ENCODE measurements at places on chromosomes 2 and 18. TPM values are rescaled to one million over a fixed set of nuclear protein-coding genes. Genes with fewer than 3 reads are reported as not detected.

Gene NPPC
- not detected for total RNA-seq

Gene HK2
- total RNA-seq = 164 TPM

DNA sequence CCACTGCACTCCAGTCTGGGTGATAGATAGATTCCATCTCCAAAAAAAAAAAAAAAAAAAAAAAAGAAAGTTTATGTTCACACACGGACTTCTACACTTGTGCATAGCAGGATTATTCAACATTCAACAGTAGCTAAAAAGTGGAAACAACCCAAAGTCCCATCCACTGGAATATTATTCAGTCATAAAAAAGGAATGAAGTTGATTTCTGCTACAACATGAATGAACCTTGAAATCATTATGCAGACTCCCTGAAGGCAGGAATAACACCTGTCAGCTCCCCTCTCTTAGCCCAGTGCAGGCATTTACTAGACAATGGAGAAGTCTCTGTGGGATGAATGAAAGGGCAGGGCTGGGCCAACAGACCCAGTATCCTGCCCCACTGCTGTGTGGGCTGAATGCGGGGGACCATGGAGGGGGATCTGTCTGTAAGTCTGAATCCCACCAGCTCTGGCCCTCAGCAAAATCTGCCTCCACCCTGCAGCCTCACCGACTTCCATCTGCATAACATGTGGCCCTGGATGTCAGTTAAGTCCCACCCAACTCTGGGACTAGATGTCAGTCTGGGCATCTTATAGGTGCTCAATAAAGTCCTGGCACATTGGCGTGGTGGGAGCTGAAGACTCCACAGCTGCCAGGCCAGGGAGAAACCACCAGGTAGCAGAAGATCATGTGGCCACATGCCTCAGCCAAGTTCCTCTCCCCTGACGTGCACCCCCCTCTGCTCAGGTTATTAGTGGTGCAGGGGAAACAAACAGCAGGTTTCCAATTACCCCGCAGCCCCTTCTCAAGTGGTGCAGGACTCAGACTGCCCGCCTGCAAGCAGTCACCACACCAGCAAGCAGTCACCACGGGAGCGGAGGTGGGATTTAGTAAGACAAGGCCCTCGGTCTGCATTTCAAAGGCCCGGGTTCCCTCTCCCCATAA lies 8.9 kb downstream of the ZFP36L2 start:
- H3K4me3 ChIP-seq = no peak overlapping the region
- H3K27me3 ChIP-seq = no peaks in the 10 kb centered on the region
- peak overlapping the region; percentile 92 for H3K27ac ChIP-seq
- no peaks in the 10 kb centered on the region for H3K36me3 ChIP-seq
- peak; percentile 34 for DNase-seq
- H3K4me1 ChIP-seq = peaks cover 36% of the 10 kb centered on the region

GRCh38 chr2:48398285-48399002 lies 131.5 kb upstream of the STON1 start:
- H3K27me3 ChIP-seq = no peaks in the 10 kb centered on the region
- H3K36me3 ChIP-seq = no peaks in the 10 kb centered on the region
- peaks cover 10% of the 10 kb centered on the region for H3K4me1 ChIP-seq
- no peak overlapping the region for H3K4me3 ChIP-seq
- no peak overlapping the region for H3K27ac ChIP-seq
- DNase-seq = no peak

GRCh38 chr2:216618785-216619184 lies 14.4 kb upstream of the IGFBP2 start:
- no peaks in the 10 kb centered on the region for H3K36me3 ChIP-seq
- no peaks in the 10 kb centered on the region for H3K27me3 ChIP-seq
- H3K4me1 ChIP-seq = no peaks in the 10 kb centered on the region
- H3K4me3 ChIP-seq = no peak overlapping the region
- H3K27ac ChIP-seq = no peak overlapping the region

DNA sequence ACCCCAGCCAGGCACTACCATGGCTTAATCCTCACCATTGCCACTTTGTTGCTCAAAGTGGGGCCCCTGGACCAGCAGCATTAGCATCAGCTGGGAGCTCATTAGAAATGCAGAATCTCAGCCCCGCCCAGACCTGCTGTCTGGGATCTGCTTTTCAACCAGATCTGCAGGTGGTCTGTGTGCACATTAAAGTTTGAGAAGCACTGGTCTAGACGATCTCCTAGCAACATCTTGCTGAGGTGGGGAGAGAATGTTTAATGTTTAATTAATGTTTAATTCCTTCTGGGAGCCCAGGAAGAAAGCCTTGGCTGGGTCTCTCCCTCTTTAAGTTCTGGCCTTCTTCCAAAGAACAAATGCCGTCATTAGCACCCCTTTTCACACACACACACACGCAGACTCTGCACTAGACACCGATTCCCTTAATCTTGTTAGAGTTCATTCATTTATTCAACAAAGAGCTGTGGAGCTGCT lies 53.7 kb downstream of the EDAR start:
- DNase-seq = no peak
- H3K4me3 ChIP-seq = no peak overlapping the region
- H3K36me3 ChIP-seq = no peaks in the 10 kb centered on the region
- H3K27ac ChIP-seq = no peak overlapping the region
- H3K4me1 ChIP-seq = peaks cover 5% of the 10 kb centered on the region
